ENCODE measurements at places on chromosomes 3 and 15. TPM values are rescaled to one million over a fixed set of nuclear protein-coding genes. Genes with fewer than 3 reads are reported as not detected.

WDR93 gene
- total RNA-seq = 0.49 TPM

- DNase-seq = no peak
Observed at GRCh38 chr3:25587094-25587493, 77.6 kb downstream of the TOP2B start.

EPHA3 gene
- total RNA-seq = 0.98 TPM

ASB14 gene
- total RNA-seq = not detected

- DNase-seq = peak; percentile 99
Observed at GRCh38 chr15:67125589-67126502, 60.4 kb downstream of the SMAD3 start.

DLL4 gene
- 0.09 TPM for total RNA-seq

MUC13 gene
- total RNA-seq = not detected

GRCh38 chr3:130992344-130992743 lies 34.3 kb downstream of the ASTE1 start:
- DNase-seq = no peak

- peak; percentile 25 for DNase-seq
Observed at GRCh38 chr3:32780735-32781210, 37.0 kb upstream of the TRIM71 start.

- no peak for DNase-seq
Observed at GRCh38 chr3:183378951-183379350, 49.5 kb downstream of the MCF2L2 start.

DNA sequence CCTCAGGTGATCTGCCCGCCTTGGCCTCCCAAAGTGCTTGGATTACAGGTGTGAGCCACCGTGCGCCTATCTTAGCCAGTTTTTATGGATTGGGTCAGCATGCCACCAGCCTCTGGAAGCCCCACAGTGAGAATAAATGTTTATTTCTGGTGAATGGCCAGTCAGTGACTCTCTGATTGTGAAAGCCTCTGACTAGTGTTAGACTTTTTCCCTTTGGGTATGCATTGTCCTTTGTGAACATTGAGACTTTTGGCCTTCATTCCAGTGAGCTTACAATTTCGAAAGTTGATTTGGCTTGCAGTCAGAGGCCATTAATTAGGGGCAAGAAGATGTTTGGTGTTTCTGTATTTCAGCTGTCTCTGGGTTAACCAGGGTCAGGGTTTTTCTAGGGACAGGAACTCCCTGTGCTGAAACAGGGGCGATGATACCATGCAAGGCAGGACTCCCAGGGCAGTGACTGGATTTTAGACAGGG lies 274.5 kb upstream of the C2CD4B start:
- DNase-seq = peak; percentile 44

CYB561D2 gene
- total RNA-seq = 12.2 TPM

COL6A5 gene
- total RNA-seq = not detected

LRRC15 gene
- 10.0 TPM for total RNA-seq

DNA sequence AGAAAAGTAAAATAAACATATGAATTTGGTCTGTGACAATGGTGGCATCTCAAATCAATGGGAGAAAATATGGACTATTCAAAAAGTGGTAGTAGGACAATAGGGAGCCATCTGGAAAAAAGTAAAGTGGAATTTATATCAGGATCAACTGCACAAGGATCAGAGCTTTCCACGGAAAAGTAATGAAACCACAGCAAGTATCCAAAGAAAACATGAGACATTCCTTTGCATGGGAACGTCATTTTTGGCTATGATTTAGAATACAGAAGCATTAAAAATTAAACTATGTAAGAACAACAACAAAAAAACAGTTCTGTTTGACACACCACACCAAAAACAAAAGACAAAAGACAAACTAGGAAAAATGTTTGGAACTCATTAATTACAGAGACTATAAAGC lies 18.7 kb downstream of the CRBN start:
- peak; percentile 28 for DNase-seq

PRKAR2A gene
- 43.4 TPM for total RNA-seq
